Stimulated activated CD8-positive, alpha-beta memory T cell treated with anti-CD3 and anti-CD28 coated beads, Interleukin-7, amount 100 ng/mL, for 48 hours (primary cell): ENCODE measurements at places on chromosomes 11 and 22.

GRCh38 chr11:14372011-14372410 lies 13.0 kb upstream of the RRAS2 start:
- DNase-seq = no peak

GRCh38 chr11:113638376-113638775 lies 67.7 kb downstream of the TMPRSS5 start:
- DNase-seq = no peak

DNA sequence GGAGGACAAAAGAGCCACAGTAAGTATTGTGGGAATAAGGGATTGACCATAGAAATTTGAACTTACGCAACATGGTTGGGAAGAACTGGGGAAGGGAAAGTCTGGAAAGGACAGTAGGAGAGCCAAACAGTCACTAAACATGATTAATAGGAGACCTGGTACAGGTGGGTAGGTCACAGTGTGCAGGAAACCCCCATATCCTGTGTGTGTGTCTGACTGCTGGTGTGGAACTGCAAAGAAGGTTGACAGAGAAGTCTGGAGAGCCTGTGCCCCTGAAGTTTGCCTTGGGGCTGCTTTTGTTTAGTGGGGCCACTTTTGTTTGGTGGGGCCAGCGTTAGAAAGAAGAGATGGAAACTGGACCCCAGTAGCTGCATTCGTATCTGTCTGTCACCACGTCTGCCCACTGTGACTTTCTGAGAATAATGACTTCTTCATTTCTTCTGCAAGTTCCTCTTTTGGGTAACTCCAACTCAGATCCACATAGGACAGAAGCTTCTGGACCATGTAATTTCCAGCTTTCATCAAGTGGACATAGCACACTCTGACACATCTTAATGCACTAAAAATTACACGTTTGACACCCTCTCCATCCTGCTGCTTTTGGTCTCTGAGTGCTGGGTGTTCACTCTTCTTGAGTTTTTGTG lies 126.8 kb upstream of the RAG2 start:
- no peak for DNase-seq

DNA sequence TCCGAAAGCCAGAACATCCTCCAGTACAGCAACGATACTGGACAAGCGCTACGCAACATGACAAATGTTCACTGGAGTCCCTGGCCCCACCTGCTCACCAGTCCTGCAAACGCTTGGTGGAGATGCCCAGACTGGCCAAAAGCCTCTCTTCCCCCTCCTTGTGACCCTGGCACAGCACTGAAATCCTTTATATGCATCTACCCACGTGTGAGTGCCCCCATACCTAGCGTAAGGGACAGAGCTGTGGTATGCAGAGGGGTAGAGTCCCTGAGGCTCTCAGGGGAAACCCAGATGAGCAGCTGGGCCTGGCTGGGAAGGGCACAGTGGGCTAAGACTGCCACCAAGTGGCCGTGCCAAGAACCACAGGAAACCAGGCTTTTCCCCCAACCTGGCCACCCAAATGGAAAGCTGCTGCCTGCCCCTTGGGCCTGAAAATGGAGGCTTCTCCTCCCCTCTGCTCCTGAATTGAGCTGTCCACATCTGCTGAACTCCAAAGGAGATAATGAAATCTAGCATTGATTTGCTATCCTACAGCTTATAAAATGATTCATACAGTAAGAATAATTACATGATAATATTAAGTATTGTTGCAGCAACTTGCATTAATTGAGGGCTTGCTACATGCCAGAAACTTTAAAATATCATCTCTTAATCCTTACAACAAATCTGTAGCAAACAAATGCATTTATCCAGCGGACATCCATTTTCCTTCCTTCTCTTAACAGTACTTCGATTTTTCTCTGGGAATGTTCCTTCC lies 24.8 kb upstream of the TTC12 start:
- peak; percentile 30 for DNase-seq

GRCh38 chr11:115244296-115244695 lies 259.9 kb downstream of the CADM1 start:
- DNase-seq = no peak

DNA sequence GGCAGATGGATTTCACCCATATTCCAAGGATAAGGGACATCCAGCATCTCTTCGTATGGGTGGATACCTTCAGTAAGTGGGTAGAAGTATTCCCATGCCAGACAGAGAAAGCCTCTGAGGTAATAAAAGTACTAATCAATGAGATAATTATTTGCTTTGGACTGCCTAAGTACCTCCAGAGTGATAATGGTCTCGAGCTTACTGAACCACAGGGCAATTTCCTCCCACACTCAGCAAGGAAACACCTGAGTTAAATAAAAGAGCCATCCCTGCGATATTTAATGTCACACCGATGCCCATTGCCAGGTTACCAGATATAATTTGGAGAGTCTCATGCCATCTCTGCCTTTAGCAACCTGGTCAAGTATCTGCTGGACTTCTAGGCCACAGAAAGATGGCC lies 70.6 kb upstream of the MPEG1 start:
- no peak for DNase-seq

DNA sequence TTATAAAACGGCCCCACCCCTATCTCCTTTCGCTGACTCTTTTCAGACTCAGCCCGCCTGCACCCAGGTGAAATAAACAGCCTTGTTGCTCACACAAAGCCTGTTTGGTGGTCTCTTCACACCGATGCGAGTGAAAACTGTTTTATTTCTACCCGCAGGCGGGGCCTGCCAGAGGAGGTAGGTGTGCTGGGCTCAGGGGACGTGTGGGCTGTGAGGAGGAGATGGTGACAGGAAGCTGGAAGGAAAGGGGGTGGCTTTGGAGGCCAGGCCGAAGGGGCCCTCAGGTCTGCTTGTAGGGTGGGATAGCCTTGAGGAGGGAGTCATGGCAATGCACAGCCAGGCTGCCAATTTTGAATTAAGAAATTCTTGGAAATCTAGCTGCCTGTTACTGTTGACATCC lies 21.3 kb upstream of the KRTAP5-7 start:
- no peak for DNase-seq

- DNase-seq = no peak
Measured at GRCh38 chr11:44407211-44407996, 97.5 kb upstream of the ALX4 start.

DNA sequence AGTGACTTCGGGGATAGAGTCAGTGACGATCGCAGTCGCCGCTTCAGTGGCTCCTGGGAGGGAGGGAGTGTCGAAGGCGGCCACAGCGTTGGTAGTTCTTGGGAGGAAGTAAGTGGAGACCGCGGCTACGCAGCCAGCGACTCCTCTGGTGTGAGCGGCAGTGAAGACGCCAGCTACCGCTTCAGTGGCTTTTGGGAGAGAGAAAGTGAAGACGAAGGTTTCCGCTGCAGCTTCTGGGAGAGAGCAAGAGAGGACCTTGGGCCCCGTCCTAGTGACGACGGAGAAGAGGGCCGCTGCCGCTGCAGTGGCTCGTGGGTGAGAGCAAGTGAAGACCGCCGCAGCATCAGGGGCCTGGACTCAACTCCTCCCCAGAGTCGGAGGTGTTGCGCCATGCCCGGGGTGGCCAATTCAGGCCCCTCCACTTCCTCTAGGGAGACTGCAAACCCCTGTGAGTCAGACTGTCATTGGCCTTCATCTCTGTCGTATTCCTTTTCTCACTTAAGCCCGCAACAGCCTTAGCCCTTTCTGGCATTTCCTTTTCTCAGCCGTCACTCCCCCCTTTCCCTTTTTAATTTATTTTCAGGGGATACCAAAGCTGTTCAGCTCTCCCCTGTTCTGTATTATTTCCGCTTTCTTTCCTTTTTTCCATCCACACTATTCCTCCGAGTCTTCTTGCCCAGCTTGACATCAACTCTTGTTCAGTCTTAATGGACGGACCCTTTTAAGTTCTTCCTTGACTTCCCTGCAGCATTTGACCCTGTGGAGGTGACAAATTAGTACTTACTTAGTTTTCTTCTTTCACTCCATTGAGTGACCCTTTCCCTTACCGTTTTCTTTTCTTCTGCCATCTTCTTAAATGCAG lies 1.0 kb downstream of the ANKRD42 start:
- peak; percentile 56 for DNase-seq

GRCh38 chr11:46918788-46919513 lies 601 bp upstream of the LRP4 start:
- no peak for DNase-seq

DNA sequence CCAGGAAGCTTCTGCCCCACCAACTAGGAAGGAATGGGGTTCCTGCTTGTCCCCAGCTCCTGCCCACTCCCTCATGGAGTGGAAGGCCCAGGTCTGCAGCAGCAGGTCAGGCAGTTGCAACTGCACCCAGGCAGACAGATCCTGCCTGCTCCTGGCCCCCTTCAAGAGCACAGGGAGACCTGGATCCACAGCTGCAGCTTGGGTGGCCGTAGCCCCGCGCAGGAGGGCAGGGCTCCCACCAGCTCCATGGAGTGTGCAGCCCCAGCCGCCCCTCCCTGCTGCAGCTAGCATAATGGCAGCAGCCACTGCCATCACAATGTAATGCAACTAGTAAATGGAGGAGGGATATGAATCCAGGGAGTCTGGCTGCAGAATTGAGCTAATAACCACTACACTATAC lies 187.5 kb upstream of the PLET1 start:
- no peak for DNase-seq

- no peak for DNase-seq
Measured at GRCh38 chr22:28398981-28399380, 280.7 kb downstream of the TTC28 start.

- no peak for DNase-seq
Measured at GRCh38 chr11:128451652-128452470, 135.5 kb downstream of the ETS1 start.

- DNase-seq = no peak
Measured at GRCh38 chr11:41866525-41866924, 407.1 kb upstream of the LRRC4C start.

DNA sequence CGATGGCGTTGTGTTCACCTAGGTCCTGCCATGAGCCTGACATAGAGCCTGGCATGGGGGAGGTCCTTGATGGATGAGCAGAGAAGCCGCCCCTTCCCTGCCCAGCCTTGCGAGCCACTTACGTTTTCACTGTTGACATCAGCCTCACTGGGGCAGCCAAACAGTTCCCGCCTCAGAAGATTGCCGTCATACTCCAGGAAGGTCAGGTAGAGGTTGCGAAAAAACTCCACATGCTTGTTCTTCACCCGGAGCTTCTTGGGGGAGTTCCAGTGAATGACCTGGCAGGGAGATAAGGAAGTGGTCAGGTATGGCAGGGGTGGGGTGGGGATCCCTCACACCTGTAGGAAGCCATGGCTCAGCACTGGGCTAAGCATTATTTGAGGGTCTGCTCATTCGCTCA lies 279.3 kb upstream of the SYN3 start:
- DNase-seq = no peak

- DNase-seq = no peak
Measured at GRCh38 chr11:127274328-127274676, 273.7 kb upstream of the KIRREL3 start.

- DNase-seq = no peak
Measured at GRCh38 chr11:122645847-122646246, 9.7 kb upstream of the UBASH3B start.

GRCh38 chr11:45906965-45907611 lies at the start of gene FREY1:
TSS of gene FREY1 (minus strand) at chr11:45907271. CDS start at chr11:45907245, 26 bp downstream.
- no peak for DNase-seq

DNA sequence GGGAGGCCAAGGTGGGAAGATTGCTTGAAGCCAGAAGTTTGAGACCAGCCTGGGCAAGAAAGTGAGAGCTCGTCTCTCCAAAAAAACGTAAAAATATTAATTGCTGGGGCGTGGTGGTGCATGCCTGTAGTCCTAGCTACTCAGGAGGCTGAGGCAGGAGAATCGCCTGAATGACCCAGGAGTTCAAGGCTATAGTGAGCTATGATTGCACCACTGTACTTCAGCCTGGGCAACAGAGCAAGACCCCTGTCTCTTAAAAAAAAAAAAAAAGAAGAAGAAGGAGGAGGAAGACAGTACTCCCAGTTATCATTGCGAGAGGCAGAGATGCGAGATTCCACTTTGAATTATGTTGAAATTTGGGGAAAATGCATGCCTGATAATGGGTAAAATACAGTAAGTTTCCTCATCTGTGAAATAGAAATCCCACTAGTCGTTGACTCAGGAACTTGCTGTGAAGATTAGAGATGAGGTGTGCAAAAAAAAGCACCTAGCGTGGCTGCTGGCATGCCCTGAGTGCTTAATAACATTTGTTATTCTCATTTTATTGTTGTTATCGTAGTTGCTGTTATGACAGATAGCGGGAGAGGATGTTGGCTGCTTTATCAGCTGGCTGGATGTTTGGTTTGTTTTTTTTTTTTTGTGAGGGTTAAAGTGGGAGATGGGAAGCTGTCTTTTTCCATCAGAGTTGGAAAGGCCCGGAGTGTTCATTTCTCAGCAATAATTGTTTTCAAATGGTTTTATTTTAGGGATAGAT lies 33.4 kb downstream of the BCR start:
- no peak for DNase-seq

DNA sequence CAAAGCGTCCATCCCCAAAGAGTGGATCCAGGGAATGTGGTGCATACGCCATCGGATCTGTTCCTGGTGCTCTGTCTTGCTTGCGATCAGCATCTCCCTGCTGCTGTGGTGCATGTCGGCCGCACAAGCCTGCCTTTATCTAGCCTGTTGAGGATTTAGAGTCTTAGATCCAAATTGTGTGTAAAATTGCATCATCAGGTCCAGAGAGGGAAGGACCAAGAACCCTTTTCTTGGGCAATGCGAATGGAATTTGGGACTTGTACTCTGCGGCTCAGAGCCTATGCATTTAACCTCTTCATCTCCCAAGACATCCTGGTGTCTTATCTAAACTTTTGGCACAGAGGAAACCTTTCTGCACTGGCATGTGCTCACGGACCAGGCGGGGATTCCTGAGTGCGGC lies 1238.7 kb downstream of the TBC1D22A start:
- no peak for DNase-seq

DNA sequence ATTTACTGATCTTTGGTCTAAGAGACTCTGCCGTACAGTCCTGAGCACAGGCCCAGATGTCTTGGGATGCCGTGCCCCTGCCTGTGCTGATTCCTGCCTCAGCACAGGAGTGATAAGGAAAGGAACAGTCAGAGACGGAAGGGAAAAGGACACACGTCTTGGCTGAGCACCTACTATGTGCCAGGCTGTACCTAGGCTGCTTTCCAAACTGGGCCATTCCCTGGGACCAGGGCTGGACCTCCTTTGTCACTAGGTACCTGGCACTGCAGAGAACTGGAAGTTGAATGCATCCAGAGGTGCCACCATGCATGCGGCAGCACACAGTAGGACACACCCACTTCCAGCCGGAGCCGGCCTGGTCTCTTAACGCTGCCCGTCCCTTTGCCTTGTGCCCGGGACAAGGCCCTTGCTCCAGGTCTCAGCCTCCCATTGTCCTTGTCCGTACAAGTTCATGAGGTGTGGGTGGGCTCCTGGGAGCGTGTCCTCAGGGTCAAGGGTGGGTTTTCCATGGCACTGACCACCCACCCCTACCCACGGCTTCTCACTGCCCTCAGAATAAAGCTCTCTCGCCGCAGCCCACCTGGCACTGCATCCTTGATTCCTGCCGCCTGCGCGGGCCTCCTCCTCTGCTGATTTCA lies 1.1 kb upstream of the SSTR3 start:
- no peak for DNase-seq
